ENCODE measurements at places on chromosomes 7 and 10. TPM values are rescaled to one million over a fixed set of nuclear protein-coding genes. Genes with fewer than 3 reads are reported as not detected.

GRCh38 chr7:27147199-27148030, at the start of gene HOXA6:
TSS of gene HOXA6 (minus strand) at chr7:27147774. CDS start at chr7:27147749, 25 bp downstream.
- peak; percentile 63 for DNase-seq

SYT15 gene
- 0.65 TPM for total RNA-seq

HOXA5 gene
- total RNA-seq = 27.1 TPM

DNA sequence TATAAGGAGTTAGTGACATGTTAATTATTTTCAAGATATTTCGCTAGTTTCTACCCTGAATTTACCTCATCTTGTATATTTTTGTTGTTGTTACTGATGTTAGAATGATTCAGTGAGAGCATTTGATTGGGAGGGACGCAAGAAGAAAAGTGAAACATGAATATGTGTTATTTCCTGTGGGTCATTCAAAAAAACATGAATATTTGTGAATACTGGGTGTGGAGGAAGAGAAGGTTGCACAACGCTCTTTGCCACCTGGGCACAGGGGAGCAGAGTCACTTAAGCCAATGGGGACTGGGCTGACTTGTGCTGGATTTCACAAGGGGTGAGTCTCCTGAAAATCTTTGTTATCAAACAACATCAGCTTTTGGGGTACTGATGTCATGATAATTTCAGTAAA, 39.5 kb downstream of the AGK start:
- DNase-seq = no peak

DNA sequence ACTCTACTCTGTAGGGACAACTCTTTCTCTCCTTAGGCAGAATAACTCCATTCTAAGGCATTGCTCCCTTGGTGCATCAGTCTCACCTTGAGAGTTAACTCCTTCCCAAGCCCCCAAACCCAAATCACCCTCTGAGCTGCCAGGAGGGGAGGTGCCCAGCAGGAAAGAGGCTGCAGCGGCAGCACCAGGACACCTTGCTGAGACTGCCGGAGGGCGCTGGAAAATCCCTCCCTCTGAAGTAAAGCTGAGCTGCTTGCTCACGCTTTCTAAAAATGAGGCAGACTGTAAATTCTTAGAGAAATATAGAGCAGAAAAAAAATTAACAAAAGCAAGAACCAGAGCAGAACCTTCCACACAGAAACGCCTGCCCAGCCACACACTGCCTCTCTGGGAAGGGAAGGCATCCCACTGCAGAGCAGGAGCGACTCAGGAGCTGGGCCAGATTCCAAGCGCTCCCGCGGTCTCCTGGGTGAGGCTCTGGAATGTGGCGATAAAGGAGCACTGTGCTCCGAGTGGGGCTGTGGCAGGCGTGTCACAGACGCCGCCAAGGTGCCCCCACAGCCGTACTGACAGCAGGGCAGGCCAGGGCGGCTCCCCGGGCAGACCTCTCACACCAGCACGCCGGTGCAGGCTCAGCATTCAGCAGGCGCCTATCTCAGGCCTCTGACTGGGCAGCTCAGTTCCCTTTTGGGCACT, 202.1 kb downstream of the TNS3 start:
- DNase-seq = no peak
